GF-D8 (cell line): ENCODE measurements at places on chromosomes 2 and 18.

GRCh38 chr18:55337138-55337537 is 250.9 kb downstream of the TCF4 start:
- no peak for DNase-seq

GRCh38 chr2:96259497-96259921 is 6.3 kb downstream of the TMEM127 start:
- no peak for DNase-seq

- no peak for DNase-seq
Observed at GRCh38 chr18:43484710-43485109, 207.4 kb upstream of the SYT4 start.

GRCh38 chr2:100757621-100758394 is 62.1 kb upstream of the NPAS2 start:
- no peak for DNase-seq

GRCh38 chr2:43280994-43281393 is 54.6 kb upstream of the ZFP36L2 start:
- DNase-seq = no peak

DNA sequence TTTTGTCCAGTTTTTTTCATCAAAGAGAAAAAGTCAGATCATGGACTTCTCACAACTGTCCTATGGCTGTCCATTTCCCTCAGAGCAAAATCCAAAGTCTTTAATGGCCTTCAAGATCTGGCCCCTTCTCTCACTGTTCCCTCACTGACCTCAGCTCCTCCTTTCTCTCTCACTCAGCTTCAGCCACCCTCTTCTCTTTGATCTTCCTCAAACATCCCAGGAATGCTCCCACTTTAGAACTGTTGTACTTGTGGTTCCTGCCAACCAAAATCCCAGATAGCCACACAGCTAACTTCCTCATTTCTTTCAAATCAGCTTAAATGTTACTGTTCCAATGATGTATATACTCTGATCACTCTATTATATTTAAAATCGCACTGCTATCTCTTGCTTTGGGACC is 82.9 kb downstream of the NUP35 start:
- no peak for DNase-seq

GRCh38 chr2:48885841-48886240 is 130.3 kb upstream of the LHCGR start:
- no peak for DNase-seq

DNA sequence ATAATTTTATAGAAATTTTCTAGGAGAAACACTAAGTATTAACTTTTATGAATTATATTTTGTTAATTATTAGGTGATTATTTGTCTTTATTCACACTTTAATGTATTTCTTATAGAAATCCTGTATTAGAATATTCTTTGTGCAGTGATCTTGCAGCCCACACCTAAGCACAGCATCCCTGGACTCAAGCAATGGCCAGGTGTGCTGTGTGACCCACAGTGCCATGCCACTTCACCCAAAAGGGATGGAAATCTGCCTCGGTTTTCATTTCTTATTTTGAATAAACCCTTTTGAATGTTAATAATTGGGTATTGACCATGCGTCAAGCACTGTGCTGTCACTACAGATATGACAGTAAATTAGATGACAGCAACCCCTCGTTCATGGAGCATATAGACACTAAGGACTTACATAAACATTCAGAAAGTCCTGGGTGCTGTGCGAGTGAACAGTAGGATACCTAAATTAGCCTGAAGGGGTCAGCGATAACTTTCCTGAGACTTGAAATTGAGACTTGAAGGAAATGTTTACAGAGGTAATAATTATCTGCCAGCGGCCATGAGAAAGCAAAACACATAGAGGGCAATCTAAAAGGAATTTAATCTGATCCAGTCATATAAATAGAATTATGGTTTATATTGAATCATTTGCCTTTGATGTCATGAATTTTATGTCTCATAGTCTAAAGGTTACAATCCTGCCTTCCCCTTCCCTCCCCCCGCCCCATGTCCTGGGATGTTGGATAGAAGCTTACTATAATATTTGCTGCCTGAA is 52.7 kb upstream of the CALCRL start:
- no peak for DNase-seq

DNA sequence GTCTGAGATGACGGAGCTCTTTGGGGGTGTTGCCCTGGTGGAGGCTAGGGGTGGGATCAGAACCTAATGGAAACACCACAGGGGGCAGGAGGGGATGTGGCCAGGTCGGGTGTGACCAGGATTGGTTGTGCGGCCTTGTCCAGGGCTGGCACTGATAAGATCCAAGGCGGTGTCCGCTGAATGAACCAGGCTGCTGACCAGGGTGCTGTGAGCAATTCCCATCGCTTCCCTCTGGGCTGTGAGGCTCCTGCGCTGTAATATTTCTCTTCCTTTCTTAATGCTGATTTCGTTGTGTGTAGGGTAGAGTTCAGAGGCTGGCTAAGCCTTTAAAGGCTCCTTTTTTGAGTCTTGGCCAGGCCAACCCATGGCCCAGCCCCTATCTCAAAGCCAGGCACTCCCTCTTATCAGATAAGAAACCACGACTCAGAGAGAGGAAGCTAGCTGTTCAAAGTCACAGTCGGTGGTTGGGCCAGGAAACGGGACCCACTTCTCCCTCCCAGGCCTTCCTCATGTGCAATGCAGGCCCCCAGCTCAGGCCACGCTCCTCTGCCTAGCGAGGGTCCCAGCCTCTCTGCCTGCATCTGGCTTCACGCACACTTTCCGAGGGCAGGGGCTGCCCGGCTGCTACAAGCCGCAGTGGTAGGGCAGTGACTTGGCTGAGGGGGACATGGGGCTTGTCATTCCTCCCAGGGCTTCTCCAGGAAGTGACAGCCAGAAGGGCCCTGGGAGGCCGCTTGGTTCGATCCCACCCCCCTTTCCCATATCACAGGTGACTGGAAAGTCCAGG is 26.0 kb upstream of the FOSL2 start:
- peak; percentile 97 for DNase-seq

- DNase-seq = no peak
Observed at GRCh38 chr2:173755798-173756197, 209.4 kb downstream of the SP3 start.

DNA sequence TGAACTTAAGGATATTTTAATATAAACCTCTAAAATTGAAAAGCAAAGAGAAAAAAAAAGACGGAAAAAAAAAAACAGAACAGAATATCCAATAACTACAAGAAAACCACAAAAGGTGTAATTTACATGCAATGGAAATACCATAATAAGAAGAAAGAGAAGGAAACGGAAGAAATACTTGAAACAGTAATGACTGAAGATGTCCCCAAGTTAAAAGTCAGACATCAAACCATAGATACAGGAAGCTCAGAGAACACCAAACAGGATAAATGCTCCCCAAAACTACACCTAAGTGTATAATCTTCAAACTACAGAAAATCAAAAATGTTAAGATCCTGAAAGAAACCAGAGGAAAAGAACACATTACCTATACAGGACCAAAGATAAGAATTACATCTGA is 39.2 kb downstream of the FBXO15 start:
- DNase-seq = no peak

- DNase-seq = no peak
Observed at GRCh38 chr2:135157856-135158255, 105.8 kb downstream of the RAB3GAP1 start.

DNA sequence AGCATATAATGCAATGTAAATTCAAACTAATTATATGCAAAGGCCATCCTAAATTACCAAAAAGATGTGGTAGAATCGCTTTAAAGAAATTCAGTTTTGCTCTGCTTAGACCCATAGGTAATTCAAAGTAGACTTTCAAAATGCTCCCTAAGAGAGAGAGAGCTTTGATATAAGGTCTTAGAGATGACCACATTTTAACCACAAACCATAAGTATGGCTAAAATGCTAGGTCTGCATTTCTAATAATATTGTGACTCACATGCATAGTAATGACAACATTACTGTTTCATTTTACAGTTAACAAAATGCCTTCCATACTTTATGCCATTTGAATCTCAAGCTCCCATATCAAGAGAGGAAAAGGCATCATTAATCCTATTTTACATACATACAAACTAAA is 144.5 kb downstream of the RAD51AP2 start:
- no peak for DNase-seq

GRCh38 chr2:157075924-157076323 is 181.6 kb upstream of the GALNT5 start:
- no peak for DNase-seq

- no peak for DNase-seq
Observed at GRCh38 chr2:47065343-47065742, 89.8 kb downstream of the STPG4 start.

DNA sequence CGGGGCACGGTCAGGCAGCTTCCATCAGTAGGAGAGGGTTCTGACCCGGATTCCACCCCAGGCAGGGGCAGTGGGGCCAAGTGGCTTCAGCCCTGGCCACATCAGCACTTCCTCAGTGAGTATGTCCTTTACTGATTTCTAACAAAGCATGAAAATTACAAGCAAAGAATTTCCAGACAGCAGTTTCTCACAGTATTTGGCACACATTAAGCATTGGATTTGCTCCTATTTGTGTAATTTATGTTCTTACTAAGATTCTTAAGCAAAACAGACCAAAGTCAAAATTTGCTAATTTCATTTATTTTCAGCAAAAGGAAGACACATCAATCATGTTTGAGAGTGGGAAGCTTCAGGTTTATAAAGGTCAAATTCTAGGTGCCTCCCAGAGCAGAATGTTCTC is 73.3 kb upstream of the NFATC1 start:
- DNase-seq = no peak

DNA sequence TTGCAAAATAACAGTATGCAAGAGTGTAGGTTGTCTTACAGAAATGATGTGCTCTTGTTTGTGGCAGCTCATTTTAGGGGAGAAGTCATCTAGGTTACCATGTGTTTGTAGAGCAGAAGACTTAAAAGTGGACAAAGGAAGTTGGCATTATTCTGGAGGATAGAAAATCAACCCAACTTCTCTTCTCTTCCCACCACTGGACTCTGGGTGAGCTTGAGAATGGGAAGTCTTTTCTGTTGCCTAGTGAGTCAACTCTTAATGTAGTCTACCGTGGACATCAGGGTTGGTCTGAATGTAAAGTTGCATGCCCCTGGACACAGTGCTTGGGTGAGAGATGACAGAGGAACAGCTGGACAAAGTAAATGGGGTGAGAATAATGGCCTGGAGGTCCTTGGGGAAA is 98.3 kb downstream of the FMNL2 start:
- no peak for DNase-seq

DNA sequence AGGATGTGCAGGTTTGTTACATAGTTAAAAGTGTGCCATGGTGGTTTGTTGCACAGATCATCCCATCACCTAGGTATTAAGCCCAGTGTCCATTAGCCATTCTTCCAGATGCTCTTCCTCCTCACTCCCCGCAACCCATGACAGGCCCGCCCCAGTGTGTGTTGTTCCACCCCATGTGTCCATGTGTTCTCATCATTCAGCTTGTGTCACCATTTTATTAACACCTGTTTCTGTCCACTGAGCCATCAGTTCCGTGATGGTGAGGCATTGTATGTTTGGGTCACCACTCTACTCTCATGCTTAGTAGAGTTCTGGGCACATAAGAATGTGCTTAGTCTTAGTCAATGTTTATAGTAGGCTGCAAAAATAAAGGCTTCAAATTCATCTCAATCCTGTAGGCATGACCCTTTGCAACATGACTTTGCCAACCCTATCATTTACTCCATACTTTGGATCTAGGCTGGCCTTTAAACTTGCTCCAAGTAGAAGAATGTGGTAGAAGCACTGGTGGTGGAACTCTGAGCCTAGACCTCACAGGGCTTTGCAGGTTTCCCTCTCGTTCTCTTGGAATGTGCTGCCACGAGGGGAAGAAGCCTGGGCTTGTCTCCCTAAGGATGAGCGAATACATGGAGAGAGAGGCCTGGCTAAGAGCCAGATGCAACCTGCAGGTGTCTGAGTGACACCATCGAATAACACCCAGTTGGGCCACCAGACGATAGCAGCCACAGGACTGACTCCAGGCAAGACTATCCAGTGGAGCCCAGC is 161.5 kb downstream of the NAPG start:
- no peak for DNase-seq

DNA sequence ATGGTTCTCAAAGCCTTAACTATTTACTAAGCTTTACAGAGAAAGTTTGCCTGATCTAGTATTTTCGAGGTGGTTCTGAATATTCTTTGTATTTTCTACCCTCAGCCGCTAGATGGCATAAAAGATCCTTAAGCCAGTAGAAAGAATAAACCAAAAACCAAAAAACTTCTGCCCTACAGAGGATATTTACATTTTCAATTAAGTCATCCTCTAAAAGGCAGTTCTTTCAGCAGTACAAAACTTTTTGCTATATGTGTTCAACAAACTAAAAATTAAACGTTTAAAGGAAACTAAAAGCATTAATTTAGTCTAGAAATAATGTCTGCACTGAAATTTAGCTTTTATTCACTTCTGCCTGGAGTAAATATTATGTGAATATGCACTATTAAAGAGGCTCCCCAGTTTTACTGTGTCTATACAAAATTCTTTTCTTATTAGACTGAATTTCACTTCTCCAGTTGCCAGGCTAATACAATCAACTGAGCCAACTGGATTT is 297.5 kb downstream of the PIEZO2 start:
- peak; percentile 30 for DNase-seq

DNA sequence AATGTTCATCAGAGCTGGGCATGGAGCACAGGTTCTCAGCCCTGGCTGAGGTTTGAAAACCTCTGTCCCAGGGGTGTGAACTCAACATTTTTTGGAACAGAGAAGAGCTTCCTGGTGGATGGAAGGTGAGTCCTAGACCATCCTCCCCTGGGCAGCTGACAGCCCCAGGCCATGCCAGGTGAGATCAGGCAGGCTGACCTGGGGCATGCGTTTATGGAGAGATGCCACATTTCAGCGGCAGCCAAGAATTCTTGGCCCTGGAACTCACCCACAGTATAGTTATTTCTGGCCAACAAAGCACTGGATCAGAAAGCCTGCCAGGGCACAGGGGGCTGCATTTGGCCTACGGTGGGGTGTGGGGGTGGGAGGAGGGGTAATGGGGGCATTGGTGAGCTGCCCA is 83.8 kb downstream of the EDAR start:
- DNase-seq = no peak

- no peak for DNase-seq
Observed at GRCh38 chr2:223214394-223215253, 162.6 kb downstream of the KCNE4 start.

DNA sequence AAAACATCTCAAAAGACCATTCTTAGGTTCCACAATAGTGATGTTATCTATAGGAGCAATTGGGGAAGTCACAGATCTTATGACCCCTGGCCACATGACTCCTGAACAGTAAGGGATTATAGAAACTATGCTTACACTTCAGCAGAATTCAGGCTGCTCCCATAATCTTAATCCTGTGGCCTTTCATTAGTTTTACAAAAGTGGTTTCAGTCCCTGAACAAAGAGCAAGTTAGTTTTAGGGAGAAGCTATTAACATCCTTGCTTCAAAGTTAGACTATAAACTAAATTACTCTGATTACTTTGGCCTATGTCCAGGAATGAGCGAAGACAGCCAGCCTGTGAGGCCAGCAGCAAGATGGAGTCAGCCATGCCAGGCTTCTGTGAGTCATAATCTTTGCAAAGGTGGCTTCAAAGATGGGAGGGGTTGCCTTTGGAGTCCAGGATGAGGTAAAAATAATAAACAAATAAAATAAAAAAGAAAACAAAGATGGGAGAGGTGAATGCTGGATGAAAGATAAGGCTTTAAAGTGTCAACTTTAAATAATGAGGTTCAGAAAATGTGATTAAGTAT is 168.7 kb upstream of the NDUFV2 start:
- no peak for DNase-seq

GRCh38 chr2:180695586-180696401 is 284.6 kb upstream of the UBE2E3 start:
- DNase-seq = no peak
